Activated B cell treated with CpG ODN at 0.5 μM for 24 hours (primary cell): ENCODE measurements at places on chromosomes 7 and 10. TPM values are rescaled to one million over a fixed set of nuclear protein-coding genes. Genes with fewer than 3 reads are reported as not detected.

Gene TWIST1
- not detected in 2 replicates for total RNA-seq

Gene TCERG1L
- total RNA-seq, result not detected in 2 replicates

Gene AKR1C3
- total RNA-seq, result not detected in 2 replicates

Gene OPN4
- total RNA-seq, result not detected in 2 replicates

GRCh38 chr10:132296666-132297443 lies 10.9 kb downstream of the STK32C start:
- no peaks in the 10 kb centered on the region for H3K36me3 ChIP-seq
- peaks cover 5% of the 10 kb centered on the region for H3K27me3 ChIP-seq
- DNase-seq, result no peak
- H3K4me1 ChIP-seq, result peaks cover 9% of the 10 kb centered on the region
- H3K4me3 ChIP-seq, result no peak overlapping the region

DNA sequence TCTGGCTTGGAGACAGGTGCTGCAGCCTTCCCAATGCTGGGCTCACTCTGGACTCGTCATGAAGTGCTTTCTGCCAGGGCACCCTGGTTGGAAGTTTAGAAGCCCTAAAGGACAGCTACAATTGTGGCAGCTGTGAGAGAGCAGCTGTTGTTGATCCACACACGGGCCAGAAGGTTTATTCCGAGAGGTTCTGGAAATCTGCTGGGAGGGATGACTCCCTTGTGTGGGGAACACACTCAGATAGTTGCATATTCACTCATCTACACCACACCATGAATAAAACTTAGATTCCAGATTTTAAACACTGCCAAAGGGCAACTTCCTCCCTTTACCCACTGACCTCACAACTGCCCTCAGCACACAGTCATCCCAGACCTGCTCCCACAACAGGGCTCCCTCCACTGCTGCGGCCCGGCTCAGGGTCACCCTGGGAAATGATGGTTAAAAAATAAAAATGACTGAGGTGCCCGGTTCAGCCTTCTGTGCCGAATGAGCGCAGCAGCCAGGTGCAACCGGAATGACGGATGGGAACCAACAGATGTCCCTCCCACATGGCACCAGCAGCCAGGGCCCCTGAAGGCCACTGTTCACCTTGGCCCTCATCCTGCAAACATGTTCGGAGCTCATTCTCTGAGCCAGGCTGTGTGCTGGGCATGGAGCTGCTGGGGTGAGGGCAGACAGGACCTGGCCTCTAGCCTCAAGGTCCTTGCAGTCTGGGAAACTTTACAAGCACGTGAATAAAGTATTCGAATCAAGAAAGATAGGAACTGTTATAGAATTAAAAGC lies 40.2 kb downstream of the ASB13 start:
- peaks cover 5% of the 10 kb centered on the region for H3K27me3 ChIP-seq
- H3K27ac ChIP-seq, result no peak overlapping the region
- H3K4me1 ChIP-seq, result peaks cover 13% of the 10 kb centered on the region
- DNase-seq, result no peak
- no peaks in the 10 kb centered on the region for H3K36me3 ChIP-seq

DNA sequence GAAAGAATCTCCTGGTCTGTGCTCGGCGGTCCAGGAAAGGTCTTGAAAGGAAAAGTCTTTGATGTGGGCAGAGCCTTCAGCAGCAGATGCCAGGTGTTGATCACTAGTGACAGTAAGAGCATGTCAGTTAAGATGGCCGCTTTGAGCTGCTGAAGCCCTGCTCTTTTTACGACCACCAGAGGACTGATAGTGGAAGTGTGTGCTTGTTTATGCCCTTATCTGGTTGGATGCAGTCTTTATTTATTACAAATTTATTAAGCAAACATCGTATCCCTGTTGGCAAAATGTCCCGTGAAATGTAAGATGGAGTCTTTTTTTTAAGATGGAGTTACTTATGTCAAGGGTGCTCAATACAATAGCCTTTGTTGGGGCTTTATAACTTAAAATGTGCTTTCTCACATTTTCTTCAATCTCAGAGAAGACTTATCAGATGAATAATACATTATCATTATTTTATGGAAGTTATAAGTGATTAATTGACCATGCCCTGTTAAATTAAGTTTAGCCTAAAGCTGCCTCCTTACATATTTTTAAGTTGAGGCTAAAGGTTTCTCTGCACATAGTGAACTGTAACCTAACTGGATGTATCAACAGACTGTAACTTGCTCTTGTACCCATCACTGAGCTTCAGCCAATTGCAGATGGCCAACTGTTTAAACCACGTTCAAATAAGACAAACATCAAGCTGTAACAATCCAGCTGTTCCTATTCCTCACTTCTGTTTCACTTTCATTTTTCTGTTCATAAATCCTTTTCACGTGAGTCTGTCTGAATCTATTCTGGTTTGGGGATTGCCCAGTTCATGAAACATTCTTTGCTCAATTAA lies 97.4 kb upstream of the PIK3CG start:
- DNase-seq, result no peak
- peak overlapping the region; percentile 87 for H3K27ac ChIP-seq
- H3K4me3 ChIP-seq, result peak overlapping the region; percentile 80
- H3K27me3 ChIP-seq, result no peaks in the 10 kb centered on the region
- H3K4me1 ChIP-seq, result peaks cover 21% of the 10 kb centered on the region

DNA sequence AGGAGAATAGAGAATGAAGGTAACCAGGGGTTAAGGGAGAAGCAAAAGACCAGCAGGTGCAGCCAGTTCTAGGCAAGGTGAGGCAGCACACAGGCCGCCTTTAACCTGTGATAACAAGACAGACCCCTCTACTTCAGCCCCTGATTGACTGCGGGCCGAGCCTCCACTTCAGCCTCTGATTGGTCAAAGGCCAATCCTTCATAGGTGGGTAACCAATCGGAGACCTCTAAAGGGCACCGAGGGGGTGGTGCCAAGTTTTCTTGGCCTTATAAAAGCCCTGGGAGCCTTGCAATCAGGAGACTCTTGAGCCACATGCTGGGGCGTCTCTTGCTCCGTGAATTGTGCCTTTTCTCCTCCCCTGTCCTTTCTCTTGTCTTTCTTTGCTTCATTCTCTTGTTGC lies 98.8 kb downstream of the ELFN1 start:
- no peak overlapping the region for H3K27ac ChIP-seq
- H3K4me1 ChIP-seq, result no peaks in the 10 kb centered on the region
- peaks cover 8% of the 10 kb centered on the region for H3K27me3 ChIP-seq
- H3K4me3 ChIP-seq, result no peak overlapping the region

GRCh38 chr7:30395676-30396075 lies 82.9 kb downstream of the NOD1 start:
- H3K27ac ChIP-seq, result no peak overlapping the region
- no peaks in the 10 kb centered on the region for H3K27me3 ChIP-seq
- H3K4me3 ChIP-seq, result no peak overlapping the region
- peaks cover 2% of the 10 kb centered on the region for H3K36me3 ChIP-seq
- no peak for DNase-seq

DNA sequence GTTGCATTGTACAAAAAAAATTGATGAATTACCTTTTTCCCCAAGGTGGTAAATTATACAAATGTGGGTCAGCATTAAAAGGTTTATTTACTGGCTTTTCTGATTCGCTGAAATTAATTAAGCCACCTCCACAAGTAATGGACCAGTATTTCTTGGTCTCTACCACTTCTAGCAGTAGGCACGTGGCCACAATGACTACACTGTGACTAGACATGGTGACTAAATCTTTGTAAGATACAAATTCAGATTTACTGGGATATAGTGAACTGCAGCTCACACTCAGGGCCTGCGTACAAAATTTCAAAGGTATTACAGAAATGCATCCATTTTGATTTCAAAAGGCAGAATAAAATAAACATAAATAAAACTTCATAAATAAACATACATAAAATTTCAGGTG lies 10.9 kb downstream of the HPSE2 start:
- H3K27me3 ChIP-seq, result peaks cover 51% of the 10 kb centered on the region
- H3K4me1 ChIP-seq, result no peaks in the 10 kb centered on the region
- no peak for DNase-seq
- no peak overlapping the region for H3K4me3 ChIP-seq
- H3K36me3 ChIP-seq, result no peaks in the 10 kb centered on the region
- H3K27ac ChIP-seq, result no peak overlapping the region

DNA sequence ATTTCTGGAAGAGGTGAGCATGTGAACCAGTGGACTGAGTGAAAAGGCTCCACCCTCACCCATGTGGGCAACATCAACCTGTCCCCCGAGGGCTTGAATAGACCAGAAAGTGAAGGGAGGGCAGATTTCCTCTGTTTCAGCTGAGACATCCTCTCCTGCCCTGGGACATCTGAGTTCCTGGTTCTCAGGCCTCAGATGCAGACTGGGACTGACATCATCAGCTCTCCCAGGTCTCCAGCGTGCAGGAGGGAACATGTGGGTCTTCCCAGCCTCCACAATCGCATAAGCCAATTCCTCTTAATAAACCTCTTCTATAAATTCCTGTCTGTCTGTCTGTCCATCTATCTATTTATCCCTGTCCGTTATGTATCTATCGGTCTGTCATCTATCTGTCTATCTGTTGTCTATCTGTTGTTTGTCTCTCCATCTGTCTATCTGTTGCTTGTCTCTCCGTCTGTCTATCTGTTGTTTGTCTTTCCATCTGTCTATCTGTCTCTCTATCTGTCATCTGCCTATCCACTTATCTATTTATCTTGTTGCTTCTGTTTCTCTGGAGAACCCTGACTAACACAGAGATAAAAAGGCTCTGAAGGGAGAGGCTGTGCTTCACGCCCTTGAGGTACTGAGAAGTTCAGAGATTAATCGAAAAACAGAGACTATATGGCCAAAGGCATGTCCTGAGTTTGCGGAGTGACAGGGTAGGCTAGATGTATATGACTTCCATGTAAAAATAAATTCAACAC lies 140.3 kb upstream of the PFKP start:
- no peak overlapping the region for H3K4me3 ChIP-seq
- no peak overlapping the region for H3K27ac ChIP-seq
- H3K36me3 ChIP-seq, result no peaks in the 10 kb centered on the region
- no peak for DNase-seq

- peak; percentile 90 for DNase-seq
- no peaks in the 10 kb centered on the region for H3K27me3 ChIP-seq
- H3K4me3 ChIP-seq, result peak overlapping the region; percentile 36
- no peaks in the 10 kb centered on the region for H3K36me3 ChIP-seq
Observed at GRCh38 chr7:129091484-129092002, 36.6 kb upstream of the TNPO3 start.

GRCh38 chr7:83882551-83882950 lies 233.6 kb upstream of the SEMA3E start:
- no peak overlapping the region for H3K4me3 ChIP-seq
- no peaks in the 10 kb centered on the region for H3K4me1 ChIP-seq
- no peaks in the 10 kb centered on the region for H3K27me3 ChIP-seq

GRCh38 chr7:155991470-155991869 lies 179.2 kb upstream of the SHH start:
- no peaks in the 10 kb centered on the region for H3K27me3 ChIP-seq
- H3K36me3 ChIP-seq, result no peaks in the 10 kb centered on the region
- no peak overlapping the region for H3K27ac ChIP-seq
- no peak overlapping the region for H3K4me3 ChIP-seq
- peaks cover 4% of the 10 kb centered on the region for H3K4me1 ChIP-seq
- DNase-seq, result no peak

- H3K27ac ChIP-seq, result no peak overlapping the region
- H3K4me1 ChIP-seq, result peaks cover 33% of the 10 kb centered on the region
- peak overlapping the region; percentile 35 for H3K4me3 ChIP-seq
Observed at GRCh38 chr10:101230183-101230917, 1.1 kb upstream of the LBX1 start.
